ENCODE measurements at places on chromosomes 2 and 18.

- DNase-seq: no peak
These were observed 189.4 kb upstream of the LHCGR start for GRCh38 chr2:48944956-48945355.

GRCh38 chr18:8705961-8706790, 820 bp downstream of the MTCL1 start:
- peak; percentile 15 for DNase-seq

DNA sequence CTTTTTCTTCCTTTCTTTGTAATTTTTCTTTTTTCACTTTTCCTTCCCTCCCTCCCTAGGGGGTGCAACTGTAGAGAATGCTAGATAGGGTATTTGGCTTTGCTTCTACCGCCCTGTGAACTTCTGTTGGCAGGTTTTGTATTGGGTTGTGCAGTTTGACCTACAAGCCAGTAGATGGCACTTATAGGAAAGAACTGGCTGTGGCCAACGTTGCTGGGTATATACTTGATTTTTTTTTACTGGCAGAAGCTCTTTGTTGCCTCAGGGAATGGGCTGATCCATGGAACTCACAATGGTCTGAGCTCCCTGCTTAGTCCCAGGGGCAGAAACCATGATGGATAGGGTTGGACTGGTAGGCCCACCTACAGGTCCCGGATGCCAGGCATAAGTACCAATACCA, 1019.5 kb upstream of the LRRTM1 start:
- no peak for DNase-seq

DNA sequence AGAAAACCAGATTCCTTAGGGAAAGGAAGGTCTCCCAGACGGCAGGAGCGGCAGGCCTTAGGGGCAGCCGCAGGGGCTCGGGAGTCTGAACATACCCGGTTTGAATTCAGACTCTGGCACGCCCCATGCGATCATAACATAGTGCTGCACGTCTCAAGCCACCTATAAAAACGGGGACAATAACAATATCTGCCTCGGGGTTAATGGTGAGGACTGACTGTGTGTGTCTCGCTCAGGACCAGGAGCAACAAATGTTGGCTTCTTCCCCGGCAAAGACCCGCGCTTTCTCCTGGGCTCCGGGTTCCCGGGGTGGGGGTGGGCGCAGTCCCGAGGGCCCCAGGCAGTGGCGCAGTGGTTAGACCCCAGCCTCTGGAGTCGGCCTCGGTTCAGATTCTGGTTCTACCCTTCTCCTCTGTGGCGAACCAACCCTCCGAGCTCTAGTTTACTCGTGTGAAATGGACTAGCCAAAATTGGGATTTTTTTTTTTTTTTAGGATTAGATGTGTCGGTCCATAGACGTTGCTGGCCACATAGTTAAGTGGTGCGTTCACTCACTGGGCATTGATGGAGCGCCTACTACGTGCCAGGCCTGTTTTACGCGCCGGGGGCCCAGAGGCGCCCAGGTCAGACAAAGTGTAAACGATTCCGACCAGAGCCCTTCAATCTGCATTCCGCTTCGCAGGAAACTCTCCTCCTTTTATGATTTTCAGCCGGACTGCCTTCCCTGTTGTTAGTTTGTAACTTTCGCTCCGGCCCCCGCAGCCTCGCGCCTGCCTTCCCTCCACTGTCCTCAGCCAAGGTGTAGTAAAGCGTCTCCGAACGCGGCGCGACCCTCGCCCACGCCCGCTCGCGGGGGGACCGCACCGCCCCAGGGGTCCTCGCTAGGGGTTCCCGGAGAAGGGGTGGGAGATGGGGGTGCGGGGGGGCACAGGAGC, 820 bp upstream of the SH3BP4 start:
- DNase-seq: no peak

DNA sequence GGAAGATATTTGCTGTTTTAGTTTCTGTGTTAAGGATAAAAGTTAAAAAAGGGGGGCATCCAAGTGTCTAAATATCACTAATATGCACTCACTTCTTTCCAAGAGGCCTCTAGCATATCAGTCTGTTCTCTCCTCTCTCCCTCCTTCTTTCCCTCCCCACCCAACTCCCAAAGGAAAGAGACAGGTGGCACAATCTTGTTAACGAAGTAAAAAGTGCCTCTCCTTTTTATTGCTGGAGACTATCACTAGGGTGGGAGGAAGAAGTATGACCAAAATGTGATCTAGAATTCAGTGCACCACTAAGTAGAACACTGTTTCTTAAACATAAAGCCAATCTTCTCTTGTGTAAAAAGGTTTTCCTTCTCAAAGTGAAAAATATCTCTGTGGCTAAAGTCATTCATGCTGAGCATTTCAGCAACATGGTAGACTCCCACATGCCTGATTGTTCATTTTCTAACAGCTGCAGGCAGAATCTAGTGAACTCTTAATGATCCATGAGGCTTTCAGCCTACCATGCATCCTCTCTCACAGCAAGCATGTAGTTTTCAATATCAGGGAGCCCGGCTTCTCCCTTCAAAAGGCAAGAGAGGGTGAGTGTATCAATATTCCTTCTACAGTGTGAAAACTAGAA, 39.5 kb downstream of the RNU4ATAC start:
- no peak for DNase-seq

- DNase-seq: no peak
These were observed 359.3 kb downstream of the IRS1 start for GRCh38 chr2:226440127-226440918.

DNA sequence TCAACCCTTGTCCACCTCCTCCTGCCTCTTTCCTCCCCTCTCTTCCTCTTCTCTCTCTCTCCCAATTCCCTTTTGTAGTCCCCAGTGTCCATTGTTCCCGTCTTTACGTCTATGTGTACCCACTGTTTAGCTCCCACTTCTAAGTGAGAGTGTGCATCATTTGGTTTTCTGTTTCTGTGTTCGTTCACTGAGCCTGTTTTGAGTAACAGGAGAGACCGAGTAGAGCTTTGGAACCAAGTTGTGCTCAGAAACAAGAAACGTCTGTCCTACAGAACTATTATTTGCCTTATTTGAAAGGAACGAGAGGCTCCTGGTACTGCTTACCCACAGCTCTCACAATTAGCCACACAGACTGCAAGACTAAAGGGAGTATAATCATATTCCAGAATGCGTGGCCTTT, 50.1 kb upstream of the MAPRE2 start:
- DNase-seq: no peak

DNA sequence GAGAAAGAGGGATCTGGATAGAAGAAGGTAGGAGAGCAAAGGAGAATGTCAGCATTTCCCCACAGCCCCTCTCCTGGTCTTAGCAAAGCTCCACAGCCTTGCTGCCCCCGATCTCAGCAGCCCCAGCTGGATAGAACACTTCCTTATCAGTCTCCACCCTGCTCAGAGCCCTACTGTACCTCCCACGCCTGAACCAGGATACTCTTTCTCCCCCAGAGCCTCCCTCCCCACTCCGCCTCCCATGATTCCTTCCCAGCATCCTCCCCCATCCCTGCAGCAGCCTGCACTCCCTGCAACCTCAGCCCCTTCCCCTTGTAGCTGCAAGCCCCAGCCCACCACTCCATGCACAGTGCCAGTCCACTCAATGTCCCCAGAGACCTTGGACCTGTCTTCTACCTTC, 25.8 kb downstream of the PLB1 start:
- DNase-seq: no peak

GRCh38 chr18:50143294-50143693, 51.7 kb downstream of the MYO5B start:
- no peak for DNase-seq

DNA sequence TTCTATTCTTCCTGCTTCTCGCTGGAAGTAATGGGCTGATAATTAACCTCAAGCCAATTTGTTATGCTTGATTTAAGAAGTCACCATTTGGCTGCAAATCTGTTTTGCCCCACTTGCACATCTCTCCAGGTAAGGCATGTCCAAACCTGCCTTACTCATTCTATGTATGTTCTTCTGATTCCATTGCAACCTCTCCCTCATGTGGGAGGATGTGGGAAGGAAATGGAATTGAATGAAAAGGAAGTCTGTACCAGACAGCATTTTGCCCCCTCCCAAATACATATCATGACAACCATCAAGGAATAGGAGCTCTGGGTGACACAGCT, 131.7 kb downstream of the NRP2 start:
- peak; percentile 30 for DNase-seq

GRCh38 chr2:226838722-226839121, 2.9 kb downstream of the RHBDD1 start:
- DNase-seq: no peak

DNA sequence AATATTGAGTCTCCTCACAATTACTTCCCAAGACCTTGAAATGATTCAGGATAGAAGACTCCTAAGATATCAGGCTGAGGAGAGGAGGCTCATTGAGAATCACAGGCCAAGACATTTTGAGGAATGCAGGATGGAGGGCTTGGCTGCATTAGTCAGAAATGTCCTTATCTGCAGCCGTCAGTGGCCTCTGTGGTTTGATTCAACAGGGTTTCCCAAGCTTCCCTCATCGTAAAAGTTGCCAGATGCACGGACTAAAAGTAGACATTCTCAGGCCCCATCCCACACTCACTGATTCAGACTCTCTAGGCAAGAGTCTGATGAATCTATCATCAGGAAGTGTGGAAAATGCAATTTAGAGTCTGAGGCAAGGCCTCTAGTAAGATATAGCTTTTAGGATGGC, 34.0 kb upstream of the TMEM178A start:
- peak; percentile 31 for DNase-seq

GRCh38 chr2:205864491-205864890, 182.2 kb downstream of the NRP2 start:
- no peak for DNase-seq

GRCh38 chr2:235444101-235444597, 49.7 kb upstream of the AGAP1 start:
- no peak for DNase-seq

DNA sequence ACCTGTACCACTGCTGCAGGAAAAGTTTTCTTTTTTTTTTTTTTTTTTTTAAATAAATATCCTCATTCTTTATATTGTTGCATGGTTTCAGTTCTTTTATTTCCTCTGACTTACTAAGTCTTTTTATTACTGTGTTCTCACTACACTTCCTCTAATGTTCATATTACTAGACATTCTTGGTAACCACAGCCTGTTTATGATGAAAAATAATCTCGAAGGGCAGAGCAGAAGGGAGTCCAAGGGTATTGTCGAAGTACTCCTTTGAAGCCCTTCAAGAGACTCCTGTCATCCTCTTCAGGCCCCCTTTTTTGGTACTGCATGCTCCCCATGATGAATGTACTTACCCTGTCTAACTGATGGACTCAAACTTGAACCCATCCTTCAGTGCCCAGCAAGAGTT, 61.2 kb downstream of the RND3 start:
- no peak for DNase-seq

DNA sequence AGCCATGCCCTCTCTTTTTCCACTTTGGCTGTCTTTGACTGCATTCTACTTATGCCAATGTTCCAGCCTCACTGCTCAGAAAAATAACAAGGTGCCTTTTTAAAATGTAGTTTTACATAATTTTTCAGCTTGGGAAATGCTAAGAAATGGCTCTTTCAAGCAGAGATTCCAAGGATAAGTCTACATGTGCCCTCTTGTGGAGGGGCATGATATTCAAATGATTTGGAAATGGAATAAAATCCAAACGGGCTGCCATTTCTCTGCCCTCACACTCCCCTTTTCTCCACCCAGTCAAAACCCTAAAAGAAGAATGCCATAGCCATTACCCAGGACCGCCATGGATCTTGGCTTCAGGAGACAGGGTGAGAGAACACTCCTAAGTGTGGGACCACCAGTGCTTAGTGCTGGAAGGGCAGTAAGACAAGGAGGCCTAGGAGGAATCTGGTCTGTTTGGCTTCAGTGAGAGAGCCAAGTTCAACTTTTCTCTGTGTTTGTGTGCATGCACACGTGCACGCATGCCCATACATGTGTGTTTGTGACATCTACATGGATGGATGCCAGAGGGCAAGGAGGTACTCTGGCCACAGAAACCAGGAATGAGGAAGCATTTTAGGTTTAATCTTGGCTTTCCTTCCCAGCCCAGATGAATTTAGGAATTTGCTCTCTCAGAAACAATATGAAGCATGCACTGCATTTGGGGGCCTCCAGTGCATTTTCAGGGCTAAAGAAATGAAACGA, 174.0 kb upstream of the SLC14A2 start:
- DNase-seq: peak; percentile 9

DNA sequence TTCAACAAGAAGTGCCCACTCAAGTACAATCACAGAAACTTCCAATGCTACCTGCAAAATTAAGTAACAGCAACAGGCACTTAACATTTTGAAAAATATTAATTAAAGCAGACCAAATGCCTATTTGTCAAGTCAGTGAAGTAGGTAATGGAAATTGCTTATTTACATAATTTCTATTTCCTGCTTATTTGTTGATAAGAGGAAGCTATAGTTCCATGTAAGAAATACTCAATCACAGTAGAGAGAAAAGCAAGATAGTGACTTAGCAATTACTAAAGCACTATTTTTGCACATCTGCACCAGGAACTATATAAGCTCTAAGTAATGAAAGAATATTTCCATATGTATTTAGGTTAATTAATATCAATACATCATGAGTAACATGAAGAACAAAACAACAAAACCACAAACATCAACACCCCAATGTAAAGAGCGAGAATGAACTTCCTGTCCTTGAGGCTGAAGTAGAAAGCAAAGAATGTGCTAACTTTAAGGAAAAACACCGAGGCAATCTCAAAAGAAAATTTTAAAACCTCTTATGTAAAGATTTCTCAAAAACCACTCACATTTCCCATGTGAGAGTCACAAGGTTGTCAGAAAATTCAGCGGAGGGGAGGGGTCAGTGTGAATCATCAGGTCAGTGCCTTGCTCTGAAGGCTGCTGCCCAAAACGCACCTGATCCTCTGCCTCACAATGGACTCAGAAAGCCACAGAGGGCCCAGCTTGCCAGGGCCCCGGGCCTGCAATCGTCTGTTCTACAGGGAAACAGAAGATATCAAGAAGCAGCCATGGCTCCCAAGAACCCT, 12.5 kb downstream of the NPC1 start:
- peak; percentile 54 for DNase-seq

GRCh38 chr2:84830095-84830494, 50.8 kb downstream of the TRABD2A start:
- peak; percentile 7 for DNase-seq

GRCh38 chr18:23266717-23267446, 131.6 kb downstream of the CABLES1 start:
- no peak for DNase-seq

DNA sequence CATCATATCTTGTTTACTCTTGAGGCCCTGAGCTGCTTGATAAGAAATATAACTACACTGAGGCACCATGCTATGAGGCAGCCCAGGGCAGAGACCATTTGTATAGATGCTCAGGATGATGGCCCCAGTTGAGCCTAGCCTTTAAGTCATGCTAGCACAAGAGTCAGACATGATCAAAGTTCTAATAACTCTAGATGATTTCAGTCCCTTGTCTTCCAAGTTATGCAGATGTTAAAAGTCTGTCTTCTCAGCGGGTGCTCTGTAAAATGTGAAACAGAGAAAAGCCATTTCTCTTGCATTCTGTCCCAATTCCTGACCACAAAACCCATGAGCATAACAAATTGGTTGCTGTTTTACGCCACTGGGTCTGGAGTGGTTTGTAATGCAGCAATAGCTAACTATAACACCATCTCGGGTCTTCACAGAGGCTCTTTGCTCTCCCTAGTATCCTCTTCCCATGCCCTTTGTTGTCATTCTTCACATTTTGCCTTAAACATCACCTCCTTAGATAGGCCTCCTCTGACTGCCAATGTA, 49.6 kb downstream of the NXPH2 start:
- no peak for DNase-seq

GRCh38 chr2:101501443-101501842, 26.5 kb upstream of the RFX8 start:
- no peak for DNase-seq

Data from RWPE1 (cell line).